ENCODE measurements at places on chromosomes 5 and 9. TPM values are rescaled to one million over a fixed set of nuclear protein-coding genes. Genes with fewer than 3 reads are reported as not detected.

- H3K4me1 ChIP-seq: no peaks in the 10 kb centered on the region
- H3K36me3 ChIP-seq: no peaks in the 10 kb centered on the region
- H3K4me3 ChIP-seq: no peak overlapping the region
- H3K27me3 ChIP-seq: peaks cover 33% of the 10 kb centered on the region
- no peak for DNase-seq
Observed at GRCh38 chr9:88816141-88816540, 175.1 kb upstream of the S1PR3 start.

GRCh38 chr5:96999856-97000255, 64.0 kb downstream of the LNPEP start:
- H3K27ac ChIP-seq: no peak overlapping the region
- DNase-seq: no peak
- peaks cover 39% of the 10 kb centered on the region for H3K36me3 ChIP-seq
- peaks cover 16% of the 10 kb centered on the region for H3K4me1 ChIP-seq
- H3K27me3 ChIP-seq: no peaks in the 10 kb centered on the region

DNA sequence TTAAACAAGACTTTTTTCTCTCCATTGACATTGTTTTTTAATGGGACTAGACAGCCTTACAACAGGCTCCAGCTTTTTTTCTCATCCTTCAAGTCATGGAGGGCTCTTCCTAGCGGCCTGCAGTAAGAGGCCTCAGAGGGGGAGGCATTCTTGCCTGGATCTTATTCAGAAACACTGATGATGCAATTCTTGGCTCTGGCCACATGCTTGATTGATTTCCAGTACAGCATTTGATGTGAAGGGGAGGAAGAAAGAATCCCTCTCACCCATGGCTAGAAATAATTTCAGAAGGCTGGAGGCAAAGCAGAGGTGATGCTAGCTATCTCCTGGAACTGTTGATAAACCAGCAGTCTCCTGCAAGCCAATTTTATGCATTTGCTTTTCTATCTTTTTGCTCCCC, 324.8 kb downstream of the PRELID2 start:
- no peaks in the 10 kb centered on the region for H3K27me3 ChIP-seq
- no peak overlapping the region for H3K27ac ChIP-seq
- H3K36me3 ChIP-seq: no peaks in the 10 kb centered on the region
- no peaks in the 10 kb centered on the region for H3K4me1 ChIP-seq

DNA sequence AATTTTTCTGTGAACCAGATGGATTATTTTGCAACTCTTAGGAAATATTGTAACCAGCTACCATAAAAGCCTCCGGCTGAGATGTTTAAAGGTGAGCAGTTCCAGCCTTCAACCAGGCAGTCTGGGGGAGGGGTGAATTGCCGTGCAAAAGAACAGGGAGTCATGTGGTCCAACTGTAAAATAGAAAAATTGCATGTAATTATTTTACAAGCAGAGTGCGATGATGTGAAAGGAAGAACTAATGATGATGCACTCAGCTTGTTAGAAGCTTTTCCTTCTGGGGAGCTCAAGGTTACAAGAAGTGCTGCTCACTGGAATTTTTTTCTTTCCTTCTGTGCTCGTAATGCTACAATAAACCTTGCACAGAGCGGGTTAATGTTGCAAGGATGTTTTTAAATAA, 188.7 kb upstream of the ITGA1 start:
- H3K27me3 ChIP-seq: peaks cover 2% of the 10 kb centered on the region
- no peaks in the 10 kb centered on the region for H3K36me3 ChIP-seq
- H3K4me1 ChIP-seq: no peaks in the 10 kb centered on the region
- H3K27ac ChIP-seq: no peak overlapping the region

- no peaks in the 10 kb centered on the region for H3K27me3 ChIP-seq
- H3K4me1 ChIP-seq: peaks cover 7% of the 10 kb centered on the region
- H3K36me3 ChIP-seq: no peaks in the 10 kb centered on the region
- peak; percentile 21 for DNase-seq
- peak overlapping the region; percentile 26 for H3K4me3 ChIP-seq
Observed at GRCh38 chr5:98839469-98840383, 66.3 kb downstream of the RGMB start.

DNA sequence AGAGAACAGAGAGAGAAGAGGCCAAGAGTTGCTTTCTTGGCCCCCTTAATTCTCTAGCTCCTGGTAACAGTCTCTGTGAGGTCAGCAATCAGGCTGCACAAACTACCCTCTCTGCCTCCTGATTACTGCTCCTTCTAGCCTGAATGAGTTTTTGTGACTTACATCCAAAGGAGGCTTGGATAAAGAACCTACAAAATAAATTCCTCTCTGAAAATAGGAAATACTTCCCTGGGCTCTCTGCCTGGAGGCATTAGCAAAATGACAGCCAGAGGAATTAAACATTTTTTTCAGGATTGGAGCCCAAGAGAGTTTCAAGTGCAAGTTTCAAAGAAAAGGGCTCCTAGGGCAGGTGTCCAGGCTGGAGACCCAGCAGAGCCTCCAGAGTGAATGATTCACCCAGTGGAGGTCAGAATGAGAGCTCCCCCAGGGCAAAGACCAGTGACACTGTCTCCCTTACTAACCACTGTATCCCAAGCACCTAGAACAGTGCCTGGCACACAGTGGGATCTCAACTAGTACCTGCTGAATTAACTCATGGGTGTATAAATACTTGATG, 162.5 kb downstream of the SPOCK1 start:
- H3K36me3 ChIP-seq: no peaks in the 10 kb centered on the region
- no peak overlapping the region for H3K4me3 ChIP-seq
- no peaks in the 10 kb centered on the region for H3K4me1 ChIP-seq
- H3K27ac ChIP-seq: no peak overlapping the region
- no peak for DNase-seq

DNA sequence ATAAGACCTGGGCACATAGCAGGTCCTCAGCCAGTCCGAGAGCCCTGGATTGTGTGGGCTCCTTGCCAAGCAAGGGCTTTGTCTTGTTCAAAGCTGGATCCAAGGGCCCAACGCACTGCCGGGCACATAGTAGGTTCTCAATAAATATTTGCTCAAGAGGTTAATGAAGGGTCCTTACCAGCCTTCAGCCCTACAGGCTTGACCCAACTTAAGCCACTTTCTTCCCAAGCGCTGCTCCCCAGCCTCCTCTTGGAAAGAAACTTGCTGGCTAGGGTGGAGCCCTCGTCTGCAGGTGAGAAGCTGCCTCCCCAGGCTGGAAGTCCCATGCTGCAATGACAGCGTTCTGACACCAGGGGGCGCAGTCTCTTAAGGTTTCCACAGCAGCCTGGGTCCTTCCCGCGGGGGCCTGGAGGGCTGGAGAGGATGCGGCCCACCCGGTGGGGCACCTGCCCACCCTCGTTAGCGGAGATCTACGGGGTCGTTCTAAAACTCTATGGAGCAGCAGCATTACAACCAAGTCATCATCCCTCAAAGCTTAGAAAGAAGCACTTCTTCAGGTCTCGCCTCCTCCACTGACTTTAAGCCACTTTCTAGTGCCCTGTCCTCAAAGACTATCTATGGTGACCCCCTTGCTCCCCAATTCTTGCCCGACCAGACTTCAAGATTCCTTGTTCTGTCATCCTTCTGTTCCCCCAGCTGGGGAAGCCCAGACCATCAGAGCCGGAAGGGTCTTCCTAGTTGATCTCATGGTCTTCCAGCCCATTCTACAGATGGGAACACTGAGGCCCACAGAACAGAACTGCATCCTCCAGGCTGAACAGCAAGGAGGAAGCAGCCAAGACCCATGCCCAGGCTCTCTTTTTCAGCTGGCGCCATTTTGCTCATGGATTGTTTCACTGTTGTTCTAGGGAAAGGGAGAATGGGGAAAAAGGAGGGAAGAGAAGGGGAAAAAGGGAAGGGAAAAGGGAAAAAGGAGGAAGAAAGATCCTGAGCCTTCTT, 115.4 kb downstream of the LHX2 start:
- no peak overlapping the region for H3K27ac ChIP-seq
- H3K4me1 ChIP-seq: peaks cover 6% of the 10 kb centered on the region

- H3K4me3 ChIP-seq: no peak overlapping the region
- H3K36me3 ChIP-seq: peaks cover 16% of the 10 kb centered on the region
- no peaks in the 10 kb centered on the region for H3K27me3 ChIP-seq
- no peak for DNase-seq
Observed at GRCh38 chr9:91187965-91188344, 173.8 kb downstream of the AUH start.

DNA sequence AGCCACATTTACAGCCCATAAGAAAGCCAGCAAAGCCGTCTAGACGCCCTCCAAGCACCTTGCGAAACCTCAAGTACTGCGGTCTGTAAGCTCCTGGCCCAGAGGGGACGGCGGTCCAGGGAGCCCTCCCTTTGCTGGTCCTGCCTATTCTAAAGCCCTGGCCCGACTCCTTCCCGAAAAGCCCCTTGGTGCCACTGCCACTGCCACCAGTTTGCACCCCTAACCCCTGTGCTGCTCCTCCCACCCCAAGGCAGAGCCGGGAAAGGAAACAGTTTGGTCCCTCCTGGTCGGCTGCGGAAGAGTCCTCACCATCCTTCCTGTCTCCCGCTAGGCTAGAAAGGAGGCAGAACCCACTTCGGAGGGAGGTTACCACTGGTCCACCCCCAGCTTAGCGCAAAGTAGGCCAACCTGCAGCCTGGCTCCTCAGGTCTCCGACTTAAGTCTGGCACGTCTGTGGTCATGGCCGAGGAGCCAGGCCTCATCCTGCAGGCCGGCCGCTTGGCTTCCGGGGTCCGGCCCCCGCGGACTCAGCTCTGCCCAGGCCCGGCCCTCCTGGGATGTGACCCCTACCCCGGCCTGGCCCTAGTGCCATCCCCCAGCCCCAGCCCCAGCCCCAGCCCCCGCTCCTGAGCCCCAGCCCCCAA, 916 bp downstream of the TOR1A start:
- H3K27me3 ChIP-seq: no peaks in the 10 kb centered on the region
- H3K4me3 ChIP-seq: peak overlapping the region; percentile 81
- H3K27ac ChIP-seq: peak overlapping the region; percentile 76
- H3K4me1 ChIP-seq: peaks cover 19% of the 10 kb centered on the region

- H3K36me3 ChIP-seq: peaks cover 3% of the 10 kb centered on the region
- no peaks in the 10 kb centered on the region for H3K27me3 ChIP-seq
- peaks cover 40% of the 10 kb centered on the region for H3K4me1 ChIP-seq
- no peak overlapping the region for H3K27ac ChIP-seq
- no peak for DNase-seq
Observed at GRCh38 chr9:77946969-77947620, 84.5 kb downstream of the GNAQ start.

DNA sequence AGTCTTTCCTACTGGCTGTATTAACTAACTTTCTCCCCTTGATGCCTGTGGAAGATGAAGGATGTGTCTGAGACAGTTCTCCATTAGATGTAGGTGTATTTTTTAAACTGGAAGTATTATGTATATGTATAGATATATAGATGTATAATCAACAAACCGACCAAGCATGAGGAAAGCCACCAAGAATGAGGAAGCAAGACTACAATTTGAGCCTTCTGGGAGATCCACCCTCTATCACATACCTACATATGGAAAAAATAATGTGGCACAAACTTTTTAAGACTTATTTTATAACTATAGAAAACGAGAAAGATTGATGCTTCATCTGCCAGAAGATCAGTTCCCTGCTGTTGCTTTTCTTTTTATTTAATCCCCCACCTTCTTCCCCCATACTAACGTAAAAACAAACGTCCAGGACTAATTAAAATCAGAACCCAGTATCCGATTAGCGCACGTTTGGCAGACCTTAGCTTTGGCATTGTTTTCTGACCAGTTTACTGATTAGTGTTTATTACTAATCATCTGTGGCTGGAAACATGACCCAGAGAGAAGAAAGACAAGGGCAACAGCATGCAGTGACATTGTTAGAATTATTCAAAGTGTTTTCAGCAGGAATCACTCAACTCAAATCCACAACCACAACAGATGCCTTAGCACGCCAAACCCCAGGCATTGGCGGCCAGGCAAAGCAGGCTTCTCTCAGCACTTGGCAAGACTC, 490.2 kb downstream of the EBF1 start:
- H3K4me1 ChIP-seq: no peaks in the 10 kb centered on the region
- no peak for DNase-seq
- H3K4me3 ChIP-seq: no peak overlapping the region
- H3K27ac ChIP-seq: no peak overlapping the region

DNA sequence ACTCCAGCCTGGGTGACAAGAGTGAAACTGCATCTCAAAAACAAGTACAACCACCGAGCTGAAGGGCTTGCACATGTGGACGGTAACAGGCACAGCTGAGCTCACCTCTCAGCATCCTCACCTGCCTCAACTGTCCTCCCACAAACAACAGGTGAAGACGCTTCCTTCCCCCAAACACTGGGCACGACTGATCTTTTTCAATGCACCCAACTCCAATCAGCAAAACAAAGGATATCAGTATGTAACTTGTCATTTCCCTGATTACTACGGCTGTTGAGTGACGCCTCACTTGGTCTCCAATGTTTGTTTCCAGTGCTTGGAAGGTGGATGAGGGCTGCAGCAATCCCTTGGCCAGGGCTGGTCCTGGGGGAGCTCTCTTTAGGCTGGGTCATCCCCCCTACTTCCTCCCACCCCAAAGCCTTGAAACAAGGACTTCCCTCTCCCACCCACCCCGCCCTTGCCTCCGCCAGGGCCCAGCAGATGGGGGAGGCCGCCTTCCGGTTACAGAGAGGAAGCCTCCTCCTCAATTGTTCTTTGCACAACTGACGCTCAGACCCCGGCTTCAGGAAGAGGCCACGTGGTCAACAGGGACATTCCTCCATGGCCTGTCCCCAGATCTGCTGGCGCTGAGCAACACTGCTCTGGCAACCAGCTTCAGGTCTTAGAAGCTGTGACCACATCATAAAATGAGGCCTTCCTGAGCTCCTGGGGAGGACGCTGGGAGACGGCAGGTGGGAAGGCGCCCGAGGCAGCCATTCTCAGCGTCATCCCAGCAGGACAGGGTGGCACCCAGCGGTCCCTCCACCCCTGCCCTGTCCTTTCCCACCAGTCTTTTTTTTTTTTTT, 5.9 kb downstream of the FAM78A start:
- H3K36me3 ChIP-seq: peaks cover 78% of the 10 kb centered on the region
- H3K27ac ChIP-seq: peak overlapping the region; percentile 99
- H3K4me3 ChIP-seq: peak overlapping the region; percentile 96
- no peaks in the 10 kb centered on the region for H3K27me3 ChIP-seq

GRCh38 chr5:112647428-112647827, 90.3 kb upstream of the APC start:
- no peaks in the 10 kb centered on the region for H3K36me3 ChIP-seq
- no peaks in the 10 kb centered on the region for H3K4me1 ChIP-seq
- H3K4me3 ChIP-seq: no peak overlapping the region
- no peak for DNase-seq
- no peak overlapping the region for H3K27ac ChIP-seq

GRCh38 chr5:172556971-172557461, 84.0 kb upstream of the NEURL1B start:
- no peak overlapping the region for H3K27ac ChIP-seq
- H3K36me3 ChIP-seq: no peaks in the 10 kb centered on the region
- H3K4me1 ChIP-seq: no peaks in the 10 kb centered on the region
- no peak for DNase-seq
- no peak overlapping the region for H3K4me3 ChIP-seq

The TMC1 gene
- not detected for total RNA-seq

The BICD2 gene
- total RNA-seq: 29.5 TPM

The SMIM33 gene
- 1.2 TPM for total RNA-seq

The CCNO gene
- not detected for total RNA-seq

The GNPDA1 gene
- total RNA-seq: 36.1 TPM

The GPR151 gene
- not detected for total RNA-seq

All from activated CD4-positive, alpha-beta T cell treated with anti-CD3 and anti-CD28 coated beads, Interleukin-2, amount 10 ng/mL, durations not matched to agents 7 days and 5 days (primary cell).